ENCODE measurements at places on chromosomes 11 and 22.

DNA sequence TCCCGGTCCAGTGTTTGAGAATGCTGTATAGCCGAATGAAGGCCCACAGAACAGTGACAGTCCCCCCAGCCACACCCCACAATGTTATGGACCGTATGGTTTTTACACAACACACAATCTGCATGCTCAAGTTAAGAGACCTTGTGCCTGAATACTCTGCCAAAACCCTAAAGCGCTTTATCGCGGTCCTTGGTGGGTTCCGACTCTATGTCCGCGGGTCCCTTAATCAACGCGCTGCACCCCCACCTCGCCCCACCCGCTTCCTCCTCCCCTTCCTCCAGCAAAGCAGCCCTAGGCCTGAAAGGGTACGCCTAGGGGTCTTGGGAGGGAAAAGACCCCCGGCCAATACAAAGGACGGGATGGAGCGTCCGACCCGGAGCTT is 442 bp downstream of the COPB1 start:
- peak; percentile 11 for DNase-seq

DNA sequence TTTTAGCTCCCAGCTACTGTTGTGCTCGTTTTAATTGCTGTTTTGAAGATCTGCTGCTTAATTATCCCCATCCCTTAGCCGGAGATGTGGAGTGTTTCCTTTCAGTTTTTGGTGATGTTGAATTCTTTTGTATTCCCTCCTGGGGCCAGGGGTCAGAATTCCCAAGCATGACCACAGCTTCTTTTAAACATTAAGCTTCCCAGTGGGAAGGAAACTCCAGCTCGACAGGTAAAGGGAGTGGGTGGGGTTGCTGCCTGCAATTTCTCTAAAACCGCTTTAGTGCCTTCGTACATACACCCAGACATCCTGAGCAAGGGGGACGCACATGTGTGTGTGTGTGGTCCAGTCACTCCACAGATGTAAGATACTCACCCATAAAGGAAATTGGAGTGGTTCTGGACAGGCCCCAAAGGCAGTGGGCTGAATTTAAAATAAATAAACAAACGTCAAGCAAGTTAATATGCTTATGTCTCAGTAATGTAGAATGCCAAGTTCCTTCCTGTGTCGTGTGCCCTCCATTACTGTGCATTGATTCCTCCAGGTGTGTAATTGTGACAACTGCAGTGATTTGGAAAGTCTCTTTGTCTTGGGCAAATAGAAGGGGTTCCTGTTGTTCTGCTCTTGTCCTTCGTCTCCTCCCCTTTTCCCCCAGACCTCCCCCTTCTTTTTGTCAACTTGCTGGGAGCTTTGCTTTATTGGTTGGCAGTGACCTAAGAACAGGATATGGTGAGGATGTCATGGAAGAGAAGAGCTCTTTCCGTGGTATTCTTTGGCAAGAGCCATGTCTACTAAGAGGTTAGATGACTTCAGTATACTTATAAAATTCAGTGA is 19.2 kb upstream of the ADSL start:
- no peak for DNase-seq

GRCh38 chr11:120020486-120020885 is 117.4 kb downstream of the TRIM29 start:
- DNase-seq = no peak

GRCh38 chr11:3860375-3860774 is 4.9 kb downstream of the STIM1 start:
- no peak for DNase-seq

DNA sequence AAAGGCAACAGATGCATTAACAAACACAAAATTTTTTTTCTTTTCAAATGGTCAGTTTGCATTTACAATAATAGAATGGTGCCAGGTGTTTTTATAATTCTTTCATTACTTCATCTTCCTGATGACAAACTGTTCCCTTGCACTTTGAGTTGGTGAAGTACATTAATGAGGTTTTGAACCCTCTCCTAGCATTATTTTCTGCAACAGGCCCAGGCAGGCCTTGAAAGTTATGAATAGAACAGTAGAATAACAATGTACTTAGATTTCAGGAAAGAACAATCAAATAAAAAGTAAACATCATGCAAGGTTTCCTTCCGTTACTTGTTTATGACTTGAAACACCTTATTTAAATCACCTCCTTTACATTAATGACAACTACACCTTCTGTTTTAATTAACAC is 9.6 kb downstream of the BTG4 start:
- no peak for DNase-seq

GRCh38 chr22:29377979-29378378 is 10.4 kb downstream of the AP1B1 start:
- DNase-seq = no peak

- DNase-seq = no peak
Observed at GRCh38 chr11:129788278-129788677, 27.4 kb upstream of the TMEM45B start.

- DNase-seq = no peak
Observed at GRCh38 chr11:107706531-107706930, 5.3 kb downstream of the SLN start.

DNA sequence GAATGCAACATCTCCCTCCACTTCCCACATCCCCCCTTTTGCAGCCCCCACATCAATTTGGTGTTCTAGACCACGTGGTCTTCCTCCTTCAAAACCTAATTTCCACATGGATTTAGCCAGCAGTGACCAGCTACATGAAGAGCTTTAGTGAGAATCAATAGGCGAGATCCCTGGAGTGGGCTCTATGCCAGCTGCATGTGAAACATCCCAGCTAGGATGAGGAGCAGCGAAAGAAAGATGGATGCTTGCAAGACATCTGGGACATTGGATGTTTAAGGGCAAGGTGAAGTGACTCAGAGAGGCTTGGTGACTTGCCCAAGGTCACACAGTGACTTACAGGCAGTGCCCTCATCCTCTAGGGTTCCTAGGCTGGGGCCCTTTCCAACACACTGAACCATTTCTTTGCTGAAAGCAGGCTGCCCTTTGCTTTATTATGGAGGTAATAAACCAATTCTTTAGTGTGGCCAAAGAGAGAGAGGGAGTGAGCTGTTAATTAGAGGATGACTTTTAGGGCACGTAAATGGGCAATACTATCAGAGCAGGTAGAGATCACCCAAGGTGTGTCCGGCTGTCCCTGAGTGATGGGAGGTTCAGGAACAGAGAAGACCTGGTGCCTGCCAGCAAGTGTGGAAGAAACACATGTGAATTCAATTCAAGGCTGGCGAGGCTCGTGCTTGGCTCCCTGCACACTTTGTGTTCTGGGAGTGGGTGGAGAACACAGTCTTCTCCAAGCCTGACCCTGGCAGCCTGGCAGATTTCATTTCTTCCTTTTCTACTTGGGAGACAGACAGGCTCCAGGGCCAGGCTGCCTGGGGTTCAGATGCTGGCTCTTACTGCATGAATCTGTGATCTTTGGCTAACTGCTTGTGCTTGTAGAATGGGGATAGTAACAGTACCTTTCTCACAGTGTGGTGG is 24.0 kb downstream of the TSPAN18 start:
- DNase-seq = no peak

GRCh38 chr11:313787-314553 is at the start of gene IFITM1:
IFITM1 (plus strand) TSS chr11:314040; CDS start chr11:314171, 131 bp downstream.
- DNase-seq = no peak

GRCh38 chr11:9688716-9689511 is 25.0 kb downstream of the SWAP70 start:
- DNase-seq = no peak

DNA sequence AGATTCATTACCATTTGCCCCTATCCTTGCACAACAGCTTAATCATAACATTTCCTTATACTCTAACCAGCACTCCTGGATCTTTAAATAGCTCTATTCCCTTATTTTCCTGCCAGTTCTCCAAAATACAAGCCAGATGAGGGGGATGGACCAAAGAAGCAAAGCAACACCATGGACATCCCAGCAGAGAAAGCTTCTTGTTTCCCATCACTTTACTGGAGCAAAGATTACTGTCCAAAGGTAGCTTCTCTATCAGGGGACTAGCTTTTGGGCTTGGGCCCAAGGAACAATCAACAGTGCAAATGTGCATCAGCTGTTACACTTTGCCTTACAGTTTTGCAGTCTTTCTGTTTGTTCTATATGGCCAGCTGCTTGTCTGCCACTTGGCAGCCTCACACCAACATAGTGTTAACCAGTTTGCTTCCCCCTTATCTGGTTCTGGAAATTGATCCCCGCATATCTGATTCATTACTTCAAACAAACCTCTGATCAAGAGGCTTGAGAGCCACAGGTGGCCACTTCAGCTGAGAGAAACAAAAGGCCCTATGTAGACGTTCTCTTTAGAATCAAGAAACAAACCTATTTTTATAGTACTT is 814.3 kb downstream of the METTL15 start:
- no peak for DNase-seq

DNA sequence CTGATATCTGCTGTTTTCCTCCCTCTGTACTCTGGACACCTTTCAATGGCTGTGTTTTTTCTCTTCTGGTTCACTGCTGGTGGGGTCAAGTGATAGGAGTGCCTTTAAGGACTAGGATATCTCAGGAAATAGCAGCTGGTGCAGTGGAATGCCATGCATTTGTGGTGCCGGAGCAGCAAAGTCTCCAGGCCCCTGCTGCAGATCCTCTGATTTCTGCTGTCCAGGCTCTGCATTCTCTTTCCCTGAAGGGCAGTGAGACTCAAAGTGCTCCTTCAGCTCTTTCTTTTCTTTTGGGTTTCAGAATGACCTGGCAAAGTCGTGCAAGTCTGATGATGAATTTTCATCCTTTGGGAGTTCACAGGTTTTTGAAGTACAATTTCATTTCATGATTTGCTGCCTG is 774.3 kb downstream of the FAM181B start:
- DNase-seq = no peak

DNA sequence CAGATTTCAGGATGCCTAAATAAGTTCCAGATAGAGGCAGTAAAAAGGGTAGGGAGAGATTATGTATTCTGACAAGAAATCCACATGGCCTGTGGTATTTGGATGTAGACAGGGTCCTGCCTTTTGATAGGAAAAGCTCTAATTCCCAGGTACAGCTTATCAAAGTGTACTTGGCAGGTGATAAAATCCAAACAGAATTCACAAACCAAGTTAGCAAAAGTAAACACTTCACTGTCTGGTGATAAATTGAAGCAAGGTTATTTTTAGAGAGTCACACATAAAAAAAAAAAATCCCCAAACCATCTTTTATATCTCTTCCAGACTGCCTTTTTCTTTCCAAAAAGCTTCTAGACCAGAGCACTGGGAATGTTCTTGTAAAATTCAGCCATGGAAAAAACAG is 5.7 kb downstream of the CBLIF start:
- DNase-seq = no peak

- no peak for DNase-seq
Observed at GRCh38 chr11:71453918-71454304, 908 bp downstream of the NADSYN1 start.

DNA sequence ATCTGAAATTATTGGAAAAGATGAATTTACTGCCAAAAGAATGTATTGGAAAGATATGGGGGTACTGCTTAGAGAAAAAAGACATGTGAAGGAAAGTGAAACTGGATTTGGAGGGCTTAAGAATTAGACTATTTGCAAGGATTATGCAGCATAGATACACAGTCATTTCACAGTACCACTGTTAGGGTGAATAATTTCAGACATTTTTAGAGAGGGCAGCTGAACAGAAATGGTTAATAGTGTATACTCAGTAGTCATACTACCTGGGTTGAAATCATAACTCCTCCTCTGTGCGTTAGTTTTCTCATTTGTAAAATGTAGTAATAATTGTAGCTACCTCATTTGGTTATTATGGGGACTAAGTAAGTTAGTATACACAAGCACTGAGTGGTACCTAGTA is 33.0 kb downstream of the GAS2 start:
- DNase-seq = no peak

DNA sequence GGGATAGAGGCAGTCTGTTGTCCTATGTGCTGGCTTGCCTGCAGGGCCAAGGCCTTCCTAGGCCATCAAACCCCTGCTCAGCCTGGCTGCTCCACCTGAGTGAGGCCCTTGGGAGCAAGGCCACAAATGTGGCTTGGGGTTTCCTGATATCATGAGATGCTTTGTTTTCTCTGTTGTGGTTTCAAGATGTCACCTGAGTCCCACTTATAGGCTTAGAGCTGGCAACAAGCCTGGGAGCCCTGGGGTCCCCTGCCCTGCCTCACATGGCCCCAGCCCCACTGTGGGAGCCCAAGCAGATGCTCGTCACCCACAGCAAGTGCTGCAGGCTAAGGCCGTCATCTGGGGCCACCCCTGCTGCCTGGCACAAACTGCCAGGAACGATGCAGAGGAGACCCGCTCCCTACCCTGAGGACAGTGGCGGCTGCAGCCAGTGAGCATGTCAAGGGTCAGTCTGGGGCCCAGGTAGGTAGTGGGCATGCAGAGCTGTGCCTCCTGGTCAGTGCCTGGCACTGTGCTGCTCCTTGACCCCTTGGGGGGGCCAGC is 75.4 kb upstream of the KCNQ1OT1 start:
- no peak for DNase-seq

DNA sequence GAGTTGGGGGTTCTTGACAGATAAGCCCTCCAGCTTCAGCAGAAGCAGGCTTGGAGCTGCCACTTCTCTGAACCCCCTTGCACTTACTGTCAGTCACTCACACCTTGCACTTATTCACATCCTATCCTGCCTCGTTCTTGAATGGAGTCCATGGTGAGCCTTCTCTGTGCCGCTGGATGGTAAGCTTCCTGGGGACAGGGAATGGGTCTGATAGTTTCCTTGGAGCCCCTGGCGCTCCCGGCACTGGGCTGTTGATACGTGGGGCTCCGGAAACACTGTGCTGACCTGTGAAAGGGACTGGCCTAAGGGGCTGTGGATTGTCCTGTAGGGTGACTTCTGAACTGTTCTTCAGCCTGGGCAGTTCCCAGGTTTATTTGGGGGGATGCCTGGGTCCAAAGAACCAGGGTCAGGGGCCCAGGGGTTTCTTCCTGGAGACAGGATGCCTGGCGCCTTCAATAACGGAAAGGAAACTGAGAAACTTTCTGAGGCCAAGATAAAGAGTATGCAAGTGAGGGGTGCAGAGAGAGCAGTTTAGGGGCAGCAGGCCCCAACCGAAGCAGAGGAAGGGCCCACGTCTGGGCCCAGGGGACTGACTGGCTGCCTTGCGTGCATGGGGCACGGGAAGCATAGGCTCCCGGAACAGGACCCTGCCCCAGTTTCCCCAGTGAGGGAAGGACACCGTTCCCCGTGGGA is 709 bp upstream of the ST3GAL4 start:
- no peak for DNase-seq
